Fibroblast of skin of right biceps (primary cell): ENCODE measurements at places on chromosomes 12 and 14.
A peak's percentile ranks its signal among the peaks of the same experiment; 100 is the strongest.

GRCh38 chr12:1838205-1838993 lies 18.0 kb downstream of the LRTM2 start:
- DNase-seq, result no peak

DNA sequence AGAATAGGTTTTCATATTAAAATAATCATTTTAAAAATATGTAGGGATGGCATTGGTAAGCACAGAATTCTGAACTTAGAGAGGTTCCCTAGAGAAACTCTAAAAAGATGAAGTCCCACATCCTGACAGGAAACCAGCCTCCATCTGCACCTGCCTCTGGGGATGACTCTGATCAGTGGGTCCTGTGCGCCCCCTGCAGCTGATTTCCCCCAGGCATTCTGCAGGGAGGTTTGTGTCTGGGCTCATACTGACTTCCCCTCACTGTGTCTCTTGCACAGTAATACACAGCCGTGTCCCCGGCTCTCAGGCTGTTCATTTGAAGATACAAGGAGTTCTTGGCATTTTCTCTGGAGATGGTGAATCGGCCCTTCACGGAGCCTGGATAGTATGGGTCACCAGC lies 602.9 kb downstream of the TMEM121 start:
- DNase-seq, result no peak

DNA sequence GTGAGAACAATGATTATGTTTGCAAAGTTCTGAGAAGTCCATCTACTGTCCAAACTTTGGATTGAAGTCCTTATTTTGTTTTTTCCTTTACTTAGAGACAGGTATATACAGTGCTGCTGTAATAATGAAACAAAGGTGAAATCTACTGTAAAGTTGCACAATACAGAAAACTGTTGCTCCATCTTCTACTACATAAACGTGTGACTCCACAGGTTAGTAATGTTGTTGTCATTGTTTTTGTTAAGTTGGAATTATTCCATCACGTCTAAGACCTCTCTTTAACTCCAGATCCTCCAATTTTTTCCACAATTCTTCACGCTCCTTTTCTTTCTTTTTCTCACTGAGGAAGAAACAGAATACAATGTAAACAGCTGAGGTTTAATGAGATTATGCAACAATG lies 57.0 kb upstream of the GPHB5 start:
- peak; percentile 18 for DNase-seq

- peak; percentile 81 for DNase-seq
Observed at GRCh38 chr12:127987199-127987901, 279.6 kb upstream of the TMEM132C start.

- DNase-seq, result no peak
Observed at GRCh38 chr12:3315201-3315661, 175.8 kb upstream of the PRMT8 start.

DNA sequence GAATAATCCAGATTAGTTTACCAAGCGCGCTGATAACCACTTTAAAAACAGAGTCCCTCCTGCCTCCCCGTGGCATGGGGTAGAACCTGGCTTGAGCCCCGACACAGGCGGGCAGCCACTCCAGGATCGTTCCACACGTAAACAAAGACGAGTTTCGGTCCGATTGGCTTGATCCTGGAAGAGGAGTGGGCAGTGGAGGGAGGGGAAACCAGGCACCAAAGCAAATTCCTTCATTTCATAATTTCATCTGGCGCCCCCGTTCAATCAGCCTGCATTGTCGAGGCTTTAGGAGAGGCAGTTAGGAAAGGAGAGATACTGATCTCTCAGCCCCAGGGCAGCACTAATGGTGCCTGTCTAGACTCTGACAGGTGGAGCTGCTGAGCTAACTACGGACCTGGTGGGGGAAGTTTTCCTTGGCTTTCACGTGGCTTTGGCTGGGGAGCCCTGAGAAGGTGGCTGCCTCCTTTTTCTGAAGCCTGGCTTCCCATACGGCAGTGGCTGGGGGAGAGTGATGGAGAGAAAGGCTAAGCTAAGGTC lies 751 bp upstream of the GPRC5A start:
- DNase-seq, result peak; percentile 53

DNA sequence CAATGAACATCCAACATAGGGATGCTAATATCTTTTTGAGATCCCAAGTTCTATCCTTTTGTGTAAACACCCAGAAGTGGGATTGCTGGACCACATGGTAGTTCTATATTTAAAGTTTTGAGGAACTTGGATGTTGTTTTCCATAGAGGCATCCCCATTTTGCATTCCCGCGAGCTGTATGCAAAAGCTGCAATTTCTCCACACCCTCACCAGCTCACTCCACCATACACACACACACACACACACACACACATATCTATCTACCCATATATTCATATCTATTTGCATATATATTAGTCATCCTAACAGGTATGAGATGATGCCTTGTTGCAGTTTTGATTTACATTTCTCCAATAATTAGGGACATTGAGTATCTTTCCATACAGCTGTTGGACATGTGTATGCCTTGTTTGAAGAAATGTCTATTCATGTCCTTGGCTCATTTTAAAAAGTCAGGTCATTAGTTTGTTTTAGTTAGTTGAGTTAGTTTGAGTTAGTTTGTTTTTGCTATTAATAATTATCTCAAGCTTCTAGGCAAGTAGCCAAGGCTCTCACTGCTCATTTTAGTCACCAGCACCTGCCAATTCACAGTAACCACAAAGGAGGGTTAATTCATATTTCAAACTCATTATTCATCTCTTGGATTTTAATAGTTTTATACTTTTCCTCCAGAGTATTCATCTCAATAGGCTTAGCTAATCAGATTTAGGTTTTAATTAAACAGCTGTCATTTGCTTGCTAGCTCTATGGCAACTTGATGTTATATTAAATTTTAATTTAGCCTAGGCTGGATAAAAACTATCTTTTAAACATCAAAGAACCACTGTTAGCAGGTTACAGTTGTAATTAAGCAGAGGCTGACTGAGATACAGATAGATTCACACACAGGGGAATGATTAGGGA lies 1435.9 kb upstream of the TMEM132C start:
- DNase-seq, result no peak

- peak; percentile 1 for DNase-seq
Observed at GRCh38 chr12:45989287-45989686, 1.1 kb downstream of the SCAF11 start.

- DNase-seq, result no peak
Observed at GRCh38 chr12:128823216-128823915, 392 bp downstream of the SLC15A4 start.

DNA sequence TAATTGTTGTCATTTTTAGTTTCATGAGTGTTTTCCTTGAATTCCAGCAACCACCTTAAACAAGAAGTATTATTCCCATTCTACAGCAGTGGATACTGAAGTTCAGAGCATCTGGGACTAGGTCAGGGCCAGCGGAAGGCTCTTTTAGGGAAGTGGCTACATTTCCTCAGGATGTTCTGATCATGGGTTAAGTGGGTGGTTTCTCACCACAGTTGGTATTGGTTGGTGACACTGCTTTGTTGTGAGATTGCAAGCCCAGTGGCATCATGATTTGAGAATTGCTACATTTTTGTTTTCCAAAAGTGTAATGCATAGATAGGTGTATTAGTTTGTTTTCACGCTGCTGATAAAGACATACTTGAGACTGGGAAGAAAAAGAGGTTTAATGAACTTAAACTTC lies 47.1 kb downstream of the SYNE2 start:
- no peak for DNase-seq

- DNase-seq, result no peak
Observed at GRCh38 chr14:53214384-53214783, 61.3 kb upstream of the DDHD1 start.

- DNase-seq, result no peak
Observed at GRCh38 chr14:96627386-96627785, 125.2 kb downstream of the PAPOLA start.

- no peak for DNase-seq
Observed at GRCh38 chr14:28467611-28468010, 299.0 kb upstream of the FOXG1 start.

GRCh38 chr12:86186449-86186848 lies 69.7 kb downstream of the MGAT4C start:
- DNase-seq, result peak; percentile 17

DNA sequence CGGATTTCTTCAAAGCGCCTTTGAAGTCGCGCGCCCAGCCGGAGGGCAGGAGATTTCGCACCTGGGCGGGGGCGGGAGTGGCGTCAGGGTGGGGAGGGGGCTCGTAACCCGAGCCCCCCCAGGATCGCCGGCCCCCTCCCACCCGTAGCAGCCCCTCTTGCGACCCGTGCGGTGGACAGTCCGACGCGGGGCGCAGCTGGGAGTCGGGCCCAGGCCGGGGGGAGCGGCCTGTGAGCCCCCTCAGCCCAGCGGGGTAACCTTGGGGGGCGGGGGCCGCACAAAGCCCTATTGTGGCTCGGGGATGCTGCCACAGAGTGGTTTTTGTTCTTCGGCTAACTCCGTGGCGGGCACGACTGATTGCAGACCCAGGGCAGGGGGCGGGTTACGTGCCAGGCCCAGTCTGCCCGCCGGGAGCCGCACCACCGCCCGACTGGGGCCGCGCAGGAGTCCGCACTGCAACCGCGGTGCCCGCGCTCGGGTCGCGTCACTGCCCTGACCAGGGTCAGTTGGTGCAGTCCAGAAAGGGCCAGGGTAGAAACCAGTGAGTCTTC lies 4.2 kb upstream of the AAAS start:
- no peak for DNase-seq

GRCh38 chr12:16158050-16158449 lies 119.4 kb downstream of the SLC15A5 start:
- no peak for DNase-seq

DNA sequence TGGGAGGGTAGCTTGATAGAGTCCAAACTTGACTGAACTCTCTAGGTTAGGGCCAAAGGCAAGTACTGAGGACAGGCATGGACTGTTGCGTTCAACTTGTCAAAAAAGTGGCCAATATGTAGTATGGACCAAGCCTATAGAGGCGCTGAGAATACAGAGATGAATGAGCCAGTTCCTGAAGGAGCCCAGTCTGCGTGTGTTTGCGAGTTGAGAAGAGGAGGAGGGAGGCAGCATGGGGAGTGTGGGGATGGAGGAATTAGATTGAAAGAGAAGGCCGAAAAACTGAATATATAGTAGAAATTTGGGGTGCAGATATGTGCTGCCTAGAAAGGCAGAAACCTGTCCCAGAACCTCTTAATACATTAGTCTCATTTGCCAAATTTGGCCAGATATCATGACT lies 412.4 kb downstream of the PCNX1 start:
- peak; percentile 41 for DNase-seq

GRCh38 chr12:45381351-45381750 lies 165.5 kb downstream of the ANO6 start:
- no peak for DNase-seq

DNA sequence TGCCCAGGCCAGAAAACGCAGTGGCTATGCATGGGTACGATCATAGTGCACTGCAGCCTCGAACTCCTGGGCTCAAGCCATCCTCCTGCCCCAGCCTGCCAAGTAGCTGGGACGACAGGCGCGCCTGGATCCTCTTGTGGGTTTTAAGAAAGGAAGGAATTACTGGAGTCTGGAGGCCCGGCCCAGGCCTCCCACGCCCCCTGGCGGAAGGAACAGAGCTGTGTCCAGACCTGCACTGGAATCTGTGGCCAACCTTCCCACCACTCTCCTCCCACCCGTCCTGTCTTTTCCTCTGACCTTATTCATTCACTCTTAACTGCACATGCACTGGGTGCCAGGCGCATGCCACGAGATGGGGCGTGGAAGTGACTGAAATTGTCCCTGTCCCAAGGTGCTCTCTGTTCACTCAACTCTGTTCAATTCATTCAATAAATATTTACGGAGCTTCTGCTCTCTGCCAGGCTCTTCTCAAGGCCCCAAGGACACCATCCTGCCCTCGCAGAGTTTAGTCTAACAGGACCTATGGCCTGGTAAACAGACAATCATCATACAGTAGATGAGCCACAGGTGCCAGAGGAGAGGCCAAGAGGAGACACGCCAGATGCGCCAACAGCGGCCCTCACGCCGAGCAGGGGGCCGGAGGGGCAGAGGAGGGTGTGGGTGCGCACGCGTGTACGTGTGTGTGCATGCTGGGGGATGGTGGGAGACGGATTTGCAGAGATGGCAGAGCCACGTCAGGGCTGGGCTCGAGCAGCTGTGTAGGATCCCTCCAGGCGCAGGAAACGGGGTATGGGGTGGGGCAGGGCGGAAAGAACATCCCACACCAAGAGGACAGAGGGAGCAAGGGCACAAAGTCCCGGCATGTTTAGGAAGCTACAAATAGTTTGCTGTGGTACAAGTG lies 13.7 kb upstream of the TMEM106C start:
- DNase-seq, result peak; percentile 76

GRCh38 chr14:36579001-36579555 lies 3.3 kb downstream of the NKX2-8 start:
- no peak for DNase-seq

DNA sequence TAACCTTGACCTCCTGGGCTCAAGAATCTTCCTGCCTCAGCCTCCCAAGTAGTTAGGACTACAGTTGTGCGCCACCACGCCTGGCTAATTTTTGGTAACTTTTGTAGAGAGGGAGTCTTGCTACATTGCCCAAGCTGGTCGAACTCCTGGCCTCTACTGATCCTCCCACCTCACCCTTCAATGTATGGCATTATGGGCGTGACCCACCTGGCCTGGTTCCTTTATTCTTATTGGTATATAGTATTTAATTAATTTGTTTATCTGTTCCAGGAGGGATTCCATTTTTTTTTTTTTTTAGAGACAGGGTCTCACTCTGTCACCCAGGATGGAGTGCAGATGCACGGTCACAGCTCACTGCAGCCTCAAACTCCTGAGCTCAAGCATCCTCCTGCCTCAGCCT lies 40.9 kb upstream of the EAPP start:
- no peak for DNase-seq

DNA sequence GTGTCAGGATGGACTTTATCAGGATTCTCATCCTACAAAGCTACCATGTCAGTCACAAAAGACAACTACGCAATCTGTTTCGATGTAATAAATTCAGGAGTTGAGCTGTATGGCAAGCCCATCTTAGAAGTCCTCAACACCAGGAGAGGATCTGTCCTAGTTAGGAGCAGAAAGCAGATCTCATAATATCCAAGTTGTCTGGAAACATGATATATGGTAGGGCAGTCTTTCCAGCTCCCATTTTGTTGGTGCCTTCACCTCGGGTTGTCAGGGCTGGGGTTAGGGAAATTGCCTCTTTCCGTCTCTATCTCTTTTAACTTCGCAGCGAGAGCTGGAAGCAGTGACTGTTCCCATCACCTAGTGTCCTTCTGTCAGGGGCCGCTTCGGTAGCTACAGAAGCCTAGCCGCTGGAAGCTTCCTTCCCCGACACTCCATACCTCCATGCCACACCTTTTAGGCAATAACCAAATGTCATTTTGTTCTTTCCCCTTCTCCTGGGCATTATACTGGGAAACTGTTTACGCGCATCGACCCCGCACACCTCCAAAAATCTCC lies 1.4 kb downstream of the NIN start:
- no peak for DNase-seq

GRCh38 chr12:38998887-38999482 lies 93.6 kb upstream of the CPNE8 start:
- DNase-seq, result no peak

- no peak for DNase-seq
Observed at GRCh38 chr14:91372671-91373495, 44.7 kb downstream of the CCDC88C start.
